ENCODE measurements at places on chromosomes 13 and 19. TPM values are rescaled to one million over a fixed set of nuclear protein-coding genes. Genes with fewer than 3 reads are reported as not detected.

PDX1 gene
- not detected for total RNA-seq

COMMD6 gene
- total RNA-seq, result 130 TPM

DNA sequence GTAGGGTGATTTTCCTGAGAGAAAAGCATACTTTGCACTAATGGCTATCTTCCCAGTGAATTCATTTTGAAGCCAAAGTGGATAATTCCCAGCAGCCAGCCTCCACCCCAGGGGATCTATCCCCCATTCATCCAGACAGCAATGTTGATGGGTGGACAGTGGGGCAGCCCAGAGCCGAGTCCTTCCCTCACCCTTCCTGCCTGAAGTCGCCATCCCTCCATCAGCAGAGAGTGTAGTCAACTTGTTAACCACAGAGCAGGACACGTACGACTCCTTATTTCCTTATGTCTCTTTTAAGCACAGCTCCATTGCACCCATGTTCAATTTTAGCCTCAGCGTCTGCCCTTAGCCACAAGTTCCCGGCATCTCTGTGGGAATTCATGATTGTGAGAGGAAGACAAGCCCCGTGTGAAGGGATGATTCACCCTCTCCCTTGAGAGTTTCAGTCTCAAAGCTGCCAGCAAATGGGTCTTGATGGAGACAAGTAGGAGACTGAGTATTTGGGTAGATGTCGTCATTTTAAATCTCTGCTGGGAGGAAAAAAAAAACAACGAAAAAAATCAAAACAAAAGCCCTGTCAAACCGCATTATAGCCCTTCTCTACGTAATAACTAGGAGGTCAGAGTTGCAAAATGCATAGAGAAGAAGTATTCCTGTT lies 58.3 kb upstream of the MEDAG start:
- DNase-seq, result no peak
- H3K36me3 ChIP-seq, result no peaks in the 10 kb centered on the region
- H3K4me1 ChIP-seq, result no peaks in the 10 kb centered on the region
- H3K4me3 ChIP-seq, result no peak overlapping the region

DNA sequence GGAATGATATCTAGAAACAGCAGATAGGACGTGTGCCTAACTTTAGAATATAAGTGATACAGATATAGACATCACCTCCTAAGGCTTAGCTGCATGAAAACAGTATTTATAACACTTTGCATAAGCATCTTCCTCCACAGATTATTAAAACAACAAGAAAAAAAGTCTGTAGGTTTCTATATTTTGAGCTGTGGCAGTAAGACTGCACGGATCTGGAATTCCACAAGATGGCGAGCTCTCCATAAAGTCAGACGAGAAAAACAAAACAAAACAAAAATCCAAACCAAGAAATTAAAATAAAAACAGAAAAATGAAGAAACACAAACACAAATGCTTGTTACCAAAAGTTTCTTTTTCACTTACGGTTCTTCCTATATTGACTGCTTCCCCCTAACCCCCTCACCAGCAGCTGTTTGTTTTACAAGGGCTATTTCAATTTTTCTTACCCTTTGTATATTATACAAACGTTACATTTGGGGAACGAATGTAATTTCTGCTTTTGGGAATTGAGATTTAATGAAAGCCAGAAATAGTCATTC lies 285.8 kb downstream of the MYO16 start:
- no peak overlapping the region for H3K27ac ChIP-seq
- peaks cover 17% of the 10 kb centered on the region for H3K27me3 ChIP-seq
- peaks cover 18% of the 10 kb centered on the region for H3K4me1 ChIP-seq
- peak overlapping the region; percentile 37 for H3K4me3 ChIP-seq
- H3K36me3 ChIP-seq, result no peaks in the 10 kb centered on the region
- no peak for DNase-seq
